ENCODE measurements at places on chromosomes 7 and 10.

- DNase-seq, result no peak
Observed at GRCh38 chr7:99468336-99468918, 2.5 kb upstream of the ATP5MF start.

DNA sequence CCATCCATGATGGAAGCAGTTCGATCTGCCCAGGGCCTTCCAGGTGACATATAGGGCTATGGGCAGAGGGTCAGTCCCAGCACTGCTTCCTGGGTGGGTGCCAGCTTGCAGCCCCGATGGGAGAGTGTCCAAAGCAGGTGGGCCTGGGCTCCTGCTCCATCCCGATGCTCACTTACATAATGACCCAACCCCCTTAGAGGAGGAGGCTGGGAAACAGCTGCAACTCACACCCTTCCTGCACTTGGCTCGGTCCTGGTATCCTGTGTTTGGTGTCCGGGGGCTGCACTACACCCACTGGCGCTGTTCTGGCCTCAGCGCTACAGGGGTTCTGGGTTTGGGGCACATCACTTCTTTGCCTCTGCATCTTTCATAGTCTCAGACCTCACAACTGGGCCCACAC, 58.5 kb downstream of the PKD1L1 start:
- no peak for DNase-seq

DNA sequence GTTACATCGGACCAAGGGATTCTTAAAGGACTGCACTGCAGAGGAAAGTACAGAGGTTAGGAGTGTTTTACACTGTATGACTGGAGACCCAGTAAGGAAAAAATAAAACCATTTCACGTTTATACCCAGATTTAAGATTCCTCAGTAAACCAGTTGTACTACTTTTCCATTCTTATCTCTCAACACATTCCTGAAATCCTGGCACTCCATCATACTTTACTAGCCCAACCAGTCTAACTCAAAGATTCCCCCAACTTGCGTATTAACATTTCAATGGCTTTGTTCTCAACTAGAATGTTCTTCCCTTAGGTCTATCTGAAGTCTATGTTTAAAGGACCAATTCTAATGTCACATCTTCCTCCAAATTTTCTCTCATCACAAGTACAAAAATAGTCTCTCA, 8.0 kb downstream of the CCDC186 start:
- no peak for DNase-seq

DNA sequence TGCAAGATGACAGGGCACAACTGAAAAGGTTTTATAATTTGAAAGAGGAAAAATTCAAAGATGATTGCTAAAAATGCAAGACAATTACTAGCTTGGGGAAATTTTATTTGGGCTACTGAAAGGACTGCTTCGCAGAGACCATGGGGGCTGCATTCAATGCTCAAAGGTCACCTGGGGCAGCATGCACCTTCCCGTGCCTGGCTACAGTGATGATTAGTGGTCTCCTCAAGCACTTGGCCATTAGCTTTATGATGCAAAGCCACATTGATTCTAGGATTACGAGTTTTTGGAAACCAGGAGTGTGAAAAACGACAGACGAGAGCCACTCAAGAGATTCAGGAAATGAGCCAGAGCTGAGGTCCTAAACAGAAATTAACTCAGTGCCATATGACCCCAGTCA, 764.6 kb downstream of the PHTF2 start:
- no peak for DNase-seq
